ENCODE measurements at places on chromosomes 2 and 18.

DNA sequence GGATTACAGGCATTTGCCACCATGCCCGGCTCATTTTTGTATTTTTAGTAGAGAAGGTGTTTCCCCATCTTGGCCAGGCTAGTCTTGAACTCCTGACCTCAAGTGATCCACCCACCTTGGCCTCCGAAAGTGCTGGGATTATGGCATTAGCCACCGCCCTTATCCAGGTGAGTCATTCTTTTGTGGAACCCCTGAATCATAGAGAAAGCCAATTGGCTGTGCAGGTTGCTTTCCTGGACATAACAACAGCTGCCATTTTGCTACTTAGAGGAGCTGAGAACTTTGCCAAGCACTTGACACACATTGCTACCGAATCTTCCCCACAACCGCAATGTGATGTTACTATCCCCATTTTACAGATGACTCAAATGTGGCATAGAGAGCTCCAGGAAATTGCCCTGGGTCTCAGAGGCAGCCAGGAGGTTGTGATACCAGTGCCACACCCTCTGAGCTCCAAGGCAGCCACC, 36.0 kb downstream of the SETBP1 start:
- no peak for DNase-seq

DNA sequence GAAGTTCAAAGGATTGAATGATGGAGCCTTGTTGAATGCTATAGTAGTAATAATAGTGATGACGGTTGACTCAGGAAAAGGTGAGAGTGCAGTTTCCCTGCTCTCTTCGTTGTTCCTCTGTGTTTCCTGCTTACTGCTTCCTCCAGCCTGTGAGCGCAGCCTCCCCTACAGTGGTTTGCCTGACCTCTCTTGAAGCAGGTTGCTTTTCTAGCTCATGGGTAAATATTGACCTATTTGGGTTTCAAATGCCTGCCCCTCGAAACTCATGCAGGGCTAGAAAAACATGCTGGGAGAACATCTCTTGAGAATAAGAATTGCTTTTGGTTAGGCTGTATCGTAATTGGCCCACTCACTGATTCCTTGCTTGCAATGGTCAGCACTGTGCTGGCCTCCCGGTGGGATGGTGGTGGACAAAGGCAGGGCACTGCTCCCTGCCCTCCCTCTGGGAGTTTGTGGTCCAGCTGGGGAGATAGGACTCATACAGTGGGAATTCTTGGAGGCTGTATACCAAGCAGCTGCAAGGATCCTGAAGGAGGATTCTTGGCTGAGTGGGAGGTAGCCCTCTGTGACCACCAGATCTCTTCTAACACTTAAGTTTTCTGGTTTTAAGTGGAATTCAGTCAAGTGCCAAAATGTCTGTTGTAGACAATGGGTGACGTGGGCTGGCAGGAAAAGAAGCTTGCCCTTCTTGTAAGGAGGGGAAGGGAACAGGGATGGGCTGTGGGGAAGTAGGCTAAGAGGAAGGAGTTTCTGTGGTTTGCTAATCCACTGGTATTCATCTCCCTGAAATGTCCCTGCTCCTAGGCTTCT, 5.4 kb upstream of the RNF181 start:
- DNase-seq: no peak

DNA sequence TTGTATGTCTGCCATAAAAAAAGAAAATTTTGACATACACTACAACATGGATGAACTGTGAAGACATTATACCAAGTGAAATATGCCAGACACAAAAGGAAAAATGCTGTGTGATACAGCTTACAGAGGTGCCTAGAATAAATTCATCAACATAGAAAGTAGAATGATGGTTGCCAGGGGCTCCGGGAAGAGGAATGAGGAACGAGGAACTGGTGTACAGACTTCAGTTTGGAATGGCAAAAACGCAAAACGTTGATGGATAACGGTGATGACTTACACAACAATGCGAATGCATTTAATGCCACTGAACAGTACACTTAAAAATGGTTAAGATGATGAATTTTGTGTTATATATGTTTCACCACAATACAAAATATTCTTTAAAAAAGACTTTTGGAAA, 61.0 kb downstream of the TTC21B start:
- DNase-seq: no peak

GRCh38 chr2:37812414-37812813, 112.7 kb upstream of the RMDN2 start:
- DNase-seq: no peak

DNA sequence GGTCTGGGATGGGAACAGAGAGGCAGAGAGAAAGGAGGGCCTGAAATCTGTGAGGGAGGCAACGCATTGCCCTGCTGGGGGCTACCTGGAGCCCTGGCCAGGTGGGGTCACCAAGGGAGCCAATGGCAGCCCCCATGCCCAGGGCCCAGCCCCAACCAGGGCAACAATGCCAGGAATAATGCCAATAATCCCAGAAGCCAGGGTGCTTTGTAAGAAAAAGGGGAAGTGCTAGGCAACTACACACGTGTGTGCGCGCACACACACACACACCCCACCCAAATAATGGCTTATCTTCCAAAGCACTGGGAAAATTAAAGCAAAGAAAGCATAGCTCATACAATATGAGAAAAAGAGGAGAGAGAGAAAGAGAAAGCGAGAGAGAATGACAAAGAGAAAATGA, 7.0 kb upstream of the CLEC4F start:
- no peak for DNase-seq

DNA sequence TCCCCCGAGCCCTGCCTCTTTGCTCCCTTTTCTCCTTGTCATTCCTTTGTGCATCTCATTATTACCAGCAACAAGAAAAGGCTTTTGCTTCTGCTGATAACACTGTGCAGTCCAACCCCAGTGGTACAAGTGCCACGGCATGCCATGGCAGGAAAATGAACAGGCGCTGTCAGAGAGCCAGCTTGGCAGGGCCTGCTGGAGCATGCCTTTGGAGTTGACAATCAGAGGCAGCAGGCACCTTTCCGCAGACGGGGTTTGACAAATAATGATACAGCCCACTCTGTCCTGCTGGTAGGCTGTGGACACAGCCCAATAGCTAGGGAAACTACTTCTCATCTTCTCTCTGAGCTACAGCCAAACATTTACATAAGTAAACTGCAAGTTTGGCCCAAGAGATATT, 243.9 kb upstream of the LRRTM1 start:
- DNase-seq: no peak

DNA sequence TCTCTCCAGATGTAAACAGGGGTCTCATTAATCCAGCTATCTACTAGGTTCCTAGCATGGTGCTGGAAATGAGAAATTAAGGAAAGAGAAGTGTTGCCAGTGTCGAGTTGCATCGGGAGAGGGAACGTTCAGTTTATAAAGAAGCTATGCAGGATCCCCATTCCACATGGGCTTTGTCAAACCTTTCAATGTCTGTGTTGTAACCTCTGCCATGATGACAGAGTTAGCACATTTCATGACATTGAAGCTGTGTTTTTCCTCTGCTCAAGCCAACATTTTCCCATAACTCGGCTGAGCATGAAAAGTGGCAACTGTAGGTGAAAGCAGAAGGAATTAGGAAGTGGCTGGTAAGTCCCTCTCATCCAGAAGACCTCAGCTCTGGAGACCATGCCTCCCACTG, 133.4 kb downstream of the WDSUB1 start:
- no peak for DNase-seq

DNA sequence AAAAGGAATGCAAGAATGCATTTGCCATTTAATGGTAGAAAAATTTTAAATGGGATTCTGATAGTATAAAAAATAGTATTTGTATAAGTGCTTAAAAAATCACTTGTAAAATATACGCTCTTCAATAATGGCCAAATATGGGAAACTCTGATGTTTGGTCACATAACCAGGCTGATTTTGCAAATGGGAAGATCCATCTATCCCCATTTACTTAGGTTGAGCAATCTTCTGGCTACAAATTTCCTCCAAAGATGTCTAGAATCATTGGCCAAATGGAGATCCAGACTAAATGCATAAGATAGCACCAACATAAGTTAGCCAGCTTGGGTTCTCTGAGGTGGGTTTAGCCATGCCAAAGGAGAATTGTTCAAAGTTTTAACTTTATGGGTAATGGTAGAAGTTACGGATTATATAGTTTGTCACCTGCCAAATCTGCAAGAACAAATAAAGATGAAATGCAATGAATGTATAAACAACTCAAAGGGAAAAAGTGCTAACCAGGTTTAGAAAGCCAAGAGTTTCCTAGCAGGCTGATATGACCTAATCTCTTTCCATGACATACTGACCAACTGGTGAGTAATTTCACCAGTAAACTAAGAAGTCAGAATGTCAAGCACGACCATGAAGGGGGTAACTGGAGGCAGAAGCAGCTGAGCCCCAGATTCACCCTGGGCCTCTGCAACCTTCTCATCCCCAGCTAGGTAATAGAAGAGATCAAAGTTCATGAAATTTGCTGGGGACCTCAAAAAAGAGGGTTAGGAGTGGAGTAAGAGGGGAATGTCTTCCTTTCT, 10.0 kb downstream of the RHOB start:
- no peak for DNase-seq

DNA sequence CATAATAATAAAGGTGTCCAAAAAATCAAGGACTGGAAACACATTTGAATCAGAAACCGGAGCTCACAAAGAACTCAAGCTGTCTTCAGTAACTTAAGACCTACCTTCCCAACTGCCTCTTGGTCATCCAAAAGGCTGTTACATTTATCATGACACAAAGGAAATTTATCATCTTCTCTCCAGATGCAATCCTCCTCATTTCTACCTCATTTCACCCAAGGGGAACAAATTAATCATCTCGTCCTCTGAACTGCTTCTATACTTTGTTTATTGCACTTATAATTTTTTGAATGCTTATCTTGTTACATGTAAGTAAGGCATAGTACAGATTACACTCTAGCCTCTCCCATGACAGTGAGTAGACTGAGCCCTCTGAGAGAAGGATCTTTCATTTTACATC, 105.1 kb upstream of the RGPD4 start:
- no peak for DNase-seq

DNA sequence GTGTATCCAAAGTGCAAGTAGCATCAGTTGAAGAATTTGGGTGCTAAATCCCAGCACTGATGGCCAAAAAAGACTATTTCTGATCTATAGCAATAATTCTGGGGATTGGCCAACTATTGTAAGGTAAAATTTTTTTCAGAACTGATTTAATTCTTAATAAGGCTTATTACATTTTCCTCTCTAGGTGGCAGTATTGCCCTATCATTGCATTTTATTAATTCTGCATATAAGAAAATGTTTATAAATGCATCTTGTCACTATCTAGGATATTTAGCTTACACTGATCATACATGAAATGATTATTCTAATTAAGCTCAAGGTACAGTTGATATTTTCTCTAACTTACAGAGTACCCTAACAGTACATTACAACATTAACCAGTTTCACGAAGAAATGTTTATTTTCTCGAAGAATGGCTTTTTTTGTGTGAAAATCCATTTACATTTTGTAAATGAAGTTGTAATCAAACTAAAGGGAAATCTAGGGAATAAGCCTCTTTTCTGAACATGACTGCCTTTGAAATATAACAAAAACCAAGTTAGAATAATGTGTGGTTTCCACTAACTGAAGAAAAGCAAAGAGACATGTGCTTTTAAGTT, 11.0 kb downstream of the TTN start:
- no peak for DNase-seq

- DNase-seq: no peak
Measured at GRCh38 chr2:18814387-18814786, 225.0 kb upstream of the NT5C1B start.

- no peak for DNase-seq
Measured at GRCh38 chr2:102771114-102771513, 9.3 kb downstream of the TMEM182 start.

Data from stimulated activated CD4-positive, alpha-beta T cell treated with anti-CD3 and anti-CD28 coated beads, Interleukin-12 subunit alpha, Interleukin-12 subunit beta, amount 100 ng/mL, for 24 hours (primary cell).